ENCODE measurements at places on chromosomes 1 and 21.

GRCh38 chr1:4170548-4171340, 270.7 kb upstream of the C1orf174 start:
- DNase-seq: no peak

- DNase-seq: no peak
Measured at GRCh38 chr1:243939167-243939848, 89.3 kb upstream of the AKT3 start.

- no peak for DNase-seq
Measured at GRCh38 chr1:21894034-21894881, 42.9 kb downstream of the HSPG2 start.

GRCh38 chr1:153804112-153804511, 28.9 kb downstream of the SLC27A3 start:
- DNase-seq: no peak

DNA sequence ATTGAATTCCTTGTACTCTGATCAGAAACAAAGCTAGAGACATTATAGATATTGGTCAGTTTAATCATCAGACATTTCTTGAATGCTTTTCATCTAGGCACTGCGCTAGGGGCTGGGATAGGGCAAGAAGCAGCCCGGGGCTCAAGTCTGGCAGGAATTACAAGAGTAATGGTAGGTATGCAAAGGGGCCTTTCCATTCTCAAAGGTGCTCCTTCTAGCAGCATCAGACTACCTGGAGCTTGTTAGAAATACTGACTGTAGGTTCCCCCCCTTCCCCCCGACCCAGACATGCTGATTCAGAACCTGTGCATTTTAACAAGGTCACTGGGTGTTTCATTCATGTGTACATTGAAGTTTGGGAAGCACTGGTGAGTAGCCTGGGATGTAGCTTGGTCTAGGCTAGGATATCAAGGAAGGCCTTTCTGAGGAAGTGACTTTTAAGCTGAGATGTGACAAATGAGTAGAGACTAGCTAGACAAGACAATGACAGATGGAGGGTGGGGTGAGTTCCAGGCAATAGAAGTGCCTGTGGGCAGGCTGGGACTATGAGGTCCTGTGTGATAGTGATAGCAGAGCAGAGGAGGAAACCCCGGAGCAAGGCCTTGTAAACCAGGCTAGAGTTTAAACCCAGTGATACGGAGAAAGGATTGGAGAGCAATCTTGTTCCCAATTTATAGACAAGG, 26.3 kb downstream of the NFASC start:
- no peak for DNase-seq

DNA sequence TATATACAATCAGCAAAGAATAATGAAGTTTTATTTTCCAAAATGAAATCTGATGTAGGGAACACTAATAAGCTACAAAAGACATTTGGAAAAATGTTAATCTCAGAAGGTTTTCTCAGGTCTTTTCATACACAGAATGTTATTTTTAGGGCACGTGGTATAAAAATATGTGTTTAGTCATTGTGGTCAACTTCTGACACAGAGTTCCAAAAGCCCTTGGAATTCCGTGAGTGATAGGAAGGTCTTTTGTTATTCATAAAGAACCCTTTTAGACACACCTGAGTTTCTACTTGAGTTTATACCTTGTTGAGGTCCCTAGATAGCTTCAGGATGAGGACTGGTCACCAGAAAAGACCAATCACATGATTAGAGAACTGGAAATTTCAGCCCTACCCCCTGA, 277.6 kb upstream of the NCAM2 start:
- no peak for DNase-seq

- DNase-seq: no peak
Measured at GRCh38 chr1:205285381-205286101, 36.0 kb downstream of the NUAK2 start.

DNA sequence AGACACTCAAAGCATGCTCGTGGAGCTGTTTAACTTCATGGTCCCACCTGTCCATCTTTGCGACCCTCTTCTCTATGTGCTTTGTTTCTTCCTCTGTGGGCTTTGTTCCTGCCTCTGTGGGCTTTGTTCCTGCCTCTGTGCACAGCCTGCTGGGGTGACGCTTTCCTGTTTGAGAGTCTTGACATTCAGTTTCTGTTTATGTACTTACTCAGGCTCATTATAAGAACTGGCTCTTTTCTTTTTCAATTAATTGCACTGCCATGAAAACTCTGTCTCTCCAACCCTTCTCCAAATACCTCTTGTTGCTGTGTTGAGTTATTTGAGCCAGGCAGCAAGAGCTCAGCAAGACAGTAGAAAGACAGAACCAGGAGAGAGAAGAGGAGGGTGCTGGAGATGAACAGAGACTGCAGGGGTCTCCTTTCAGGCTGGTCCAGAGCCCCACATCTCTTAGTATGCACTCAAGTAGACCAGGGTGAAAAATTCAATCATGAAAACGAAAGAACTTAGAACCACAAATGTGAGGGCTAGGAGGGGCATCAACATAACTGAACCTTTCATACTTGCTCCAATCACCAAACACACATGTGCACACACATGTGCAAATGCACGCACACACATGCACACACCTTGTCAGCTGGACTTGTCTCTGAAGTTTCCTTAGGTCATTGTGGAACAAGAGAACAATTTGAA, 88.3 kb upstream of the SGIP1 start:
- DNase-seq: peak; percentile 14

GRCh38 chr1:86183810-86184209, 27.2 kb upstream of the COL24A1 start:
- DNase-seq: no peak

DNA sequence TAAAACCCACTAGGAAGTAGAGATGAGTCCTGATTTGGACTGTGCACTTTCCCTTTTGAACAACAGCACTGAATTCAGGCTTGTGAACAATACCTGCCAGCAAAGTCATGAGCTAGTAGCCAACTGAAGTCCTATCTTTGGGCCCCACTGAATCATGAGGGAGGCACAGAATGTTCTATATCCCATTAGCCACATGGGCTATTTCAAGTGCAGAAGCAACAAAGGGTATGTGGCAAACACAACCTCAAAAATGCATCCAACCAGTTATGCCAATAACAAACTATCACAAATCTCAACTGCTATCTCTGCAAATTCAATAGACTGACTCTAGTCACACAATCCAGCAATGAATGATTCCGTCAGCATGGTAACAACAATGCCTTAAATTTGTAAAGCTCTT, 276.0 kb downstream of the MRPL39 start:
- DNase-seq: no peak

DNA sequence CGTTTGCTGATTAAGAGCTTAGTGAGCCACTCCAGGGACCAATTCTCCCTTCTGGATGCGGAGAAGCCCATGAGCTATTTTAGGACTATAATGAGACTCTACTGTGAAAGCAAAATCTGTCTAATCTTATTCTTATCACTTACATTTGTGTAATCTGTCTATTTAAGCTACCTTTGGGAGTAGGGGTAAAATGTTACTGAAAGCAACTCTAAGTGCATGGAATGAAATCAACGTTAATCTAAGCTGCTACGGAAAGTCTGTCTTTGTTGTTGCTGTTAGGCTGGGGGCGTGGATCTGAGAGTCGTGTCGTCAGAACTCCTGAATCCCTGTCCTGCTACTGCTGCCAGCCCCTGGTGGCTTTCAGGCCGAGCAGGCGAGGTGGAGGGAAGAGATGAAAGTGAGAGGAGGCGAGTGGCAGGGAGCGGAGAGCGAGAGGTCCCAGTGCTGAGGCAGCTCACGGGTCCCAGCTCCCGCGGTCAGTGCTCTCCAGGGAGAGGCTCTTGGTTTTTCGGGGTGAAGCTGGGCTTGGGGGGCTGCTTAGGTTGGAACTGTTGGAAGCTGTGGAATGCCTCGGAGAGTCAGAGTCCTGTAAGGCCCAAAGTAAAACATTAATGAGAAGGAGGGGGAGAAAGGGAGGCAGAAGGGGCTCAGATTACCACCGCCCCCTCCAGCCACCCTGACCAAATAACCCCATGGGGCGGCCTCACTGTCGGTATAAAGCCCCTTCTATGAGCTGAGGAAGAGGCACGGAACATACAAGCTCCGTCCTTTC, 53.9 kb downstream of the COQ8A start:
- DNase-seq: no peak

DNA sequence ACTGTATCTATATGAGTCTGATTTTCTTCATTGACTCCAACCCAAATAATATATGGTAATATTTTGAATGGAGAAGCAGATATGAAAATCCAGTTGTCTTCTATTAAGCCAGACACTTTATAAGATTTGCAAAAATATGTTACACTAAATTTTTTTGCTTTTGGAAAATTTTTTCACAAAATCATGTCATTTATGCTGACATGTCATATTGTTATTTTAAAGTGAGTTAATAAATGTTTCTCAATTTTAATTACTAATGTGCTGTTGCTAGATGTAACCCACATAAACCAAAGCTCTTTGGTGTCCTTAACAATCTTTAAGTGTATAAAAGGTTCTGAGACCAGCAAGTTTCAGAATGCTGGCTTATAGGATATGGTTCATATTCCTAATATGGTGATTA, 142.5 kb downstream of the HS2ST1 start:
- DNase-seq: no peak

- DNase-seq: no peak
Measured at GRCh38 chr21:35801391-35801790, 258.9 kb downstream of the SETD4 start.

- no peak for DNase-seq
Measured at GRCh38 chr21:35144978-35145377, 95.9 kb upstream of the RUNX1 start.

- no peak for DNase-seq
Measured at GRCh38 chr1:93328809-93329760, 16.6 kb upstream of the DR1 start.

GRCh38 chr21:14492931-14493330, 53.2 kb downstream of the SAMSN1 start:
- no peak for DNase-seq

DNA sequence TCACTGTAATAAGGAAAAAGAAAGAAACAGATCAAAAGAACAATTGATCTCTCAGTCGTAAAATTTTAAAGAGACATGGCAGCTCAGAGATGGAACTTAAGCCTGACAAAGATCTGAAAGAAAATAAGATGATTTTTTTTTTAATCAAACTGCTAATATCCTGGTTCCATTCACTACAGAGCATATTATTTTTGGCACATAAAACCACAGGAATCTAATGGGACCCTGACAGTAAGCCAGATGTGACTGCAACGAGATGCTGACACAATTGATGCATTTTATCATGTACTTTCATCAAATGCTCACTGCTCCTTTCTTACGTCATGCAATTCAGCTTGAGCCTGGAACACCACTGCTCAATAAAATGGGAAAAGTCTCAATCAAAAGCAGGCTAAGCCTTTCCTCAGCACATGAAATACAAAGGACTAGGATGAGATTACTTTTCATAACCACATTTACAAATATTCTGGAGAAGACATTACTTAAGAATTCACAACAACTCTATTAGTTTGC, 16.6 kb downstream of the GPATCH2 start:
- DNase-seq: no peak

DNA sequence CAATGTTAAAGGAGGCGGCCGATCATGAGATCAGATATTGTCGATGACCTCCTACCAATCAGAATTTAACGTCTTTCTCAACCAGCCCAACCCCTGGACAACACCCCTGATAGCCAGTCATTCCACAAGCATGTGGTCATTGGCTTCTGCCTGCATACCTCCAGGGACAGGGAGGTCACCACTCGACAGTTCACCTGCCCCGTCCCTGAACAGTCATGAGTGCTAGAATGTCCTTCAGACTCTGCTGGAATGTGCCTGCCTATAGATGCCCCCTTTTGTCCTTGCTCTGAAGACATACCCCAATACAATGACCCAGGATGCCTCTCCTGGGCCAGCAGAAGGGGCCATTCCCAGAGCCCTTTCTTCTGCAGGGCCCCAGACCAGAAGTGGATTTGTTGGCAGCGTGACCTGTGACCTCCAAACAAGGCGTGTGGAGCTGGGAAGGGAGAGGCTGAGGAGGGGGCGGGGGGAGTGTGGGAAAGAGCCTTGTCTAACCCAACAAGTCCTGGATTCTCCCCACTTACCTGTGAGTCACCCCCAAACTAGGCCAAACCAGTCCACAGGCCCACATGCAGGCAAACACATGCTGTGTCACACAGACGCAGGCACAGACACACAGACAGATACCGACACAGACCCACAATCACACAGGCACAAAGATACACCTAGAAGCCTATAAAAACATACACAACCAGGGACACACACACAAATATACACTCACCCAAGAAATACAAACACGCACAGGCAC, 2.2 kb downstream of the CRYBG2 start:
- DNase-seq: no peak

- no peak for DNase-seq
Measured at GRCh38 chr1:185435696-185436379, 118.8 kb upstream of the IVNS1ABP start.

- no peak for DNase-seq
Measured at GRCh38 chr1:159929155-159930051, 4.1 kb upstream of the TAGLN2 start.

GRCh38 chr1:171267391-171267790, 19.1 kb downstream of the FMO1 start:
- DNase-seq: no peak

Data from stimulated activated CD8-positive, alpha-beta memory T cell treated with anti-CD3 and anti-CD28 coated beads, Interleukin-15, amount 100 ng/mL, for 4 hours (primary cell).